ENCODE measurements at places on chromosomes 1 and 21. TPM values are rescaled to one million over a fixed set of nuclear protein-coding genes. Genes with fewer than 3 reads are reported as not detected.

DNA sequence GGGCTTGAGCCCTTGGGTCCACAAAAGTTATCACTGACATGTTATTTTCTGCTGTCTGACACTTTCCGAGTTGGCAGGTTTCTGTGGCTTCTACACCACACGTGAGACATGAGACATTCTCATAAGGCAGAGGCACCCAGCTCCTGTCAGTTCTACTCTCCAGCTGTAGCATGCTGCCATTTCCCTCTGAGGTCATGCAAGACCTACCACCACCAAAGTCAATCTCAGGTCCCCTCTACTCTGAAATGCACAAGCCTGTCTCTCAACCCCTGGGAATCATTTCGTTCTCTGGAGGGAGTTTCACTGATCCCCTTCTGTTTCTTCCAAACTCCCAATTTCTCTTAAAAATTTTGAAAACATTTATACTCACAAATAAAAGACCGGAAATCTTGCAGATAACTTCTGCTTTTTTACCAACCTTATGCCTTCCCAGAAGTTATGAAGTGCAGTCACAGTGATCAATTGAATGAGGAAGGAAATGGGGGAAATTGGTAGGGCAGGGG is 39.5 kb upstream of the CR2 start:
- DNase-seq, result no peak

DNA sequence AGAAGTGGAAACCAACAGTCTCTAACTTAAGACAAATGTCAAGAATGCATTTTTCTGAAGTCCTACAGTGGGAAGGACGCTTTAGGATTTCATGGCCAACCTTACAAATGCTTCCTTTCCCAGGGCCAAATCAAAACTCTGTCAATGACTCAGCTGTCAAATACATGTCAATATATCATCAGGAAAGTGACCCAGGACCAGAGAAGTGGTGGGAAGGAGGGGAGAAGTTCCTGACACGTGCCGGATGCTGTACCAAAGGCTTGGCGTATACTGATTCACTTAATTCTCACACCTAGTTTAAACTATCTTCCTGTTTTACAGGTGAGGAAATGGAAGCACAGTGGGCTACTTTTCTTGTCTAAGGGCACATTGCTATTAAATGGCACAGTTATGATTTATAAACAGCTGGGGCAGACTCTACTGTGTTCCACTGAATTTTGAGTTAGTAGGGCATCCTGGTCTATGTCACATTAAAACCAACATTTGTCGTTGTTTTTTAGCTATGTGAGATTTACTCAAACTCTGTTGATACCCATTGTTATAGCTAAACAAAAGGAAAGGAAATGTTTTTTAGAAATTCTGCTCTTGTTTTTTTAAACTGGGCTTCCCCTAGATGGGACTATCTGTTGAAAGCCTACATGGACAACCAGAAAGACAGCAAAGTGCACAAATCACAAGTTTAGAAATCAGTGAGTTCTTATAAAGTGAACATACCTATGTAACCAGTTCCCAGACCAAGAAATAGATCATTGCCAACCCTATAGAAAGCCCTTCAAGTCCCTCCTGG is 208.2 kb upstream of the SGIP1 start:
- DNase-seq, result no peak

- no peak for DNase-seq
Measured at GRCh38 chr1:84073266-84073665, 70.8 kb upstream of the PRKACB start.

GRCh38 chr1:152048416-152049009 is 11.7 kb upstream of the S100A11 start:
- peak; percentile 50 for DNase-seq

- no peak for DNase-seq
Measured at GRCh38 chr1:159951551-159951950, 2.5 kb downstream of the SLAMF9 start.

GRCh38 chr1:25123551-25123950 is 108.8 kb downstream of the SYF2 start:
- DNase-seq, result no peak

DNA sequence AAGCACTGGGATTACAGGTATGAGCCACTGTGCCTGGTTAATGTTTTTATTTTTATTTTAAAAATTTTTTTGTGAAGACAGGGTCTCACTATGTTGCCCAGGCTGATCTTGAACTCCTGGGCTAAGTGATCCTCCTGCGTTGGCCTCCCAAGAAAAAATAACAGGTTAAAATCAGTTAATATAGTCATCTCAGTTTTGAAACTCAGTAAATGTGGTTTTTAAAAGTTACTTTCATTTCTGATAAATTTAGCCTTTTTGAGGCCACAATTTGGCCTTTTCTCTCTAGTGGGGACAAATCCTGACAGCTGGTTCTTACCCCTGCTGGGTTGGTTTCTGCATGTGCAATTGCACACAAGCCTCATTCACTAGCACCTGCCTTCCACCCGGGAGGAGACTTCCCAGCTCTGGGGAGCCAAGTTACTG is 13.3 kb downstream of the PMF1 start:
- no peak for DNase-seq

- no peak for DNase-seq
Measured at GRCh38 chr1:177448652-177449357, 278.0 kb downstream of the BRINP2 start.

Gene FLG
- polyA plus RNA-seq, result under 0.01 TPM

Gene TMEM82
- polyA plus RNA-seq, result not detected

Gene POU3F1
- polyA plus RNA-seq, result 0.03 TPM

Measured in heart right ventricle (tissue), 16 donors.